Activated B cell treated with CpG ODN at 0.5 μM for 24 hours (primary cell): ENCODE measurements at places on chromosomes 2 and 18. TPM values are rescaled to one million over a fixed set of nuclear protein-coding genes. Genes with fewer than 3 reads are reported as not detected.

GRCh38 chr18:51941999-51942398 is 398.0 kb upstream of the DCC start:
- no peak overlapping the region for H3K4me3 ChIP-seq
- H3K4me1 ChIP-seq = no peaks in the 10 kb centered on the region
- H3K27ac ChIP-seq = no peak overlapping the region
- H3K36me3 ChIP-seq = no peaks in the 10 kb centered on the region

DNA sequence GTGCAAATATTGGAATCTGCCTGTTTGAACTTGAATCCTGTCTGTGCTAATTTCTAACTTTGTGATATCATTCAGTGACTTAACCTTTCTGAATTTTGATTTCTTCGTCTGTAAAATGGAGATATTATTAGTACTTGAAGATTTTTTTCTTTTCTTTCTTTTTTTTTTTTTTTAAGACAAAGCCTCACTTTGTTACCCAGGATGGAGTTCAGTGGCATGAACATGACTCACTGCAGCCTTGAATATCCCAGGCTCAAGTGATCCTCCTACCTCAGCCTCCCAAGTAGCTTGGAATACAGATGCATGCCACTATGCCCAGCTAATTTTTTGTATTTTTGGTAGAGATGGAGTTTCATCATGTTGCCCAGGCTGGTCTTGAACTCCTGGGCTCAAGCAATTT is 28.3 kb downstream of the ACTR3 start:
- H3K4me1 ChIP-seq = peaks cover 40% of the 10 kb centered on the region
- DNase-seq = no peak

DNA sequence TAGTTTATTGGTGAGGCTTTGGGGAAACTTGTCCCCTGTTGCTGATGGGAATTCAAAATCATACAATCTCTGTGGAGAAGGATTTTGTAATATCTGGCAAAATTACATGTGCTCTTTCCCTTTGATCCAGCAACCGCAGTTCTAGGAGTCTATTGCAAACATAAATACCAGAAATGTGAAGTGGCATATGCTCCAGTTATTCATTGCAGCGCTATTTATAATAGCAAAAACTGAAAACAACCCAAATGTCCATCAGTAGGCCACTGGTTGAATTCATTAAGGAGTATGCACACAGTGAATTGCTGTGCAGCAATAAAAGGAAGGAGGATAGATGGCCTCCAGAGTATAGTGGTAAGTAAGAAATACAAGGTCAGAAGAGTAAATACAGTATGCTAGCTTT is 76.5 kb downstream of the HNRNPLL start:
- H3K27me3 ChIP-seq = peaks cover 16% of the 10 kb centered on the region
- DNase-seq = no peak
- peaks cover 12% of the 10 kb centered on the region for H3K4me1 ChIP-seq
- H3K36me3 ChIP-seq = no peaks in the 10 kb centered on the region
- no peak overlapping the region for H3K4me3 ChIP-seq
- no peak overlapping the region for H3K27ac ChIP-seq

GRCh38 chr2:229243890-229244560 is 27.1 kb downstream of the PID1 start:
- no peak overlapping the region for H3K27ac ChIP-seq
- no peak overlapping the region for H3K4me3 ChIP-seq
- DNase-seq = no peak
- H3K4me1 ChIP-seq = no peaks in the 10 kb centered on the region

- no peak for DNase-seq
- H3K27ac ChIP-seq = peak overlapping the region; percentile 24
- peaks cover 53% of the 10 kb centered on the region for H3K4me1 ChIP-seq
- no peak overlapping the region for H3K4me3 ChIP-seq
- no peaks in the 10 kb centered on the region for H3K27me3 ChIP-seq
Observed at GRCh38 chr2:100036026-100036425, 106.4 kb downstream of the AFF3 start.

- no peak overlapping the region for H3K4me3 ChIP-seq
- no peak overlapping the region for H3K27ac ChIP-seq
- no peak for DNase-seq
- no peaks in the 10 kb centered on the region for H3K4me1 ChIP-seq
- H3K27me3 ChIP-seq = no peaks in the 10 kb centered on the region
- H3K36me3 ChIP-seq = peaks cover 90% of the 10 kb centered on the region
Observed at GRCh38 chr2:224799691-224800090, 83.5 kb upstream of the CCDC195 start.

GRCh38 chr2:175003875-175004729 is 1.1 kb downstream of the CHN1 start:
- no peak overlapping the region for H3K27ac ChIP-seq
- H3K4me1 ChIP-seq = peaks cover 7% of the 10 kb centered on the region
- peaks cover 45% of the 10 kb centered on the region for H3K27me3 ChIP-seq
- no peak for DNase-seq
- no peaks in the 10 kb centered on the region for H3K36me3 ChIP-seq
- H3K4me3 ChIP-seq = peak overlapping the region; percentile 82

- no peaks in the 10 kb centered on the region for H3K27me3 ChIP-seq
- no peak overlapping the region for H3K27ac ChIP-seq
- H3K36me3 ChIP-seq = peaks cover 23% of the 10 kb centered on the region
- H3K4me1 ChIP-seq = peaks cover 60% of the 10 kb centered on the region
Observed at GRCh38 chr2:26052740-26053139, 18.9 kb downstream of the RAB10 start.

DNA sequence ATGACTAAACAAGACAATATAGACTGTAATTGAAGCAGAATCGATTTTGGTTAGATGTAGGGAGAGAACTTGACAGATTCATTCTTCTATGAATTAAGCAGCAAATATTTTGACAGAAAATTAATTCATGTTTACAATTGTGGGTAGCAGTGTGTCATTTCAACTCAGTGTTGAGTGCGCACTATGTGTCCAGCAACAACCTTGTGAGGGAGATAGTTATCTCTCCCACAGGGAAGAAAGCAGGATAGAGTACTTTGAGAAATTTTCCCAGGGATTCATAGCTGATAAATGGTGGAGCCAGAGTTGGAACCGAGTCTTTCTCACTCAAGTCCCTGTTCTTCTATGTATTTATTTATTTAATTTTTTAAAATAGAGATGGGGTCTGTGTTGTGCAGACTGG is 5.2 kb downstream of the MRPL33 start:
- no peaks in the 10 kb centered on the region for H3K27me3 ChIP-seq
- no peak for DNase-seq

- H3K36me3 ChIP-seq = no peaks in the 10 kb centered on the region
- H3K27ac ChIP-seq = no peak overlapping the region
- H3K4me3 ChIP-seq = no peak overlapping the region
- no peak for DNase-seq
Observed at GRCh38 chr2:204354442-204354856, 190.8 kb upstream of the PARD3B start.

DNA sequence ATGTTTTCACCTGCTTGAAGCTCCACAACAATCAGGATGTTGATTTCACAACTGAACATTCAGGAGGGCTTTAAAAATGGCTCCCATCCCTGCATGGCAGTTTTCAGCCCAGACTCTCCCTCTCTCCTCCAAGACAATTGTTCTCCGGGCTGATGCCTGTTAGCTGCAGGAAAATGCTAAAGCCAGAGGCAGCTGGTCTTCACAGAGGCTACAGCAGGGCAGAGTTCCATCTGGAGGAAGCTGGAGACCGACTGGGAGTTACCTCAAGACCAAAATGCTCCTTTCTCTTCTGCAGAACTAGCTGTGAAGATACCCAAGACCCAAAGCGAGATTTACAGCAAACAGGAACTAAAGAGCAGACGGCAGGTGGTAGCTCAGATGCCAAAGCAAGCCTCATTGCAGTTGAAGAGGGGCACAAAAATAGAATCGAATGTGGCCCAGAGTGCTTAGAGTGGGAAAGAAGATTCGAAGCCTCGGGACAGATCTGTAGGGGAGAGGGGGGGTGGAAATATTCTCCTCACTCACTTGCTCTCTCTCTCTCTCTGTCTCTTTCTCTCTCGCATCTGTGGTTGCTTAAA is 423.6 kb downstream of the ZNF521 start:
- DNase-seq = no peak
- H3K27ac ChIP-seq = peak overlapping the region; percentile 81
- no peaks in the 10 kb centered on the region for H3K27me3 ChIP-seq
- peaks cover 79% of the 10 kb centered on the region for H3K4me1 ChIP-seq
- H3K4me3 ChIP-seq = peak overlapping the region; percentile 58

DNA sequence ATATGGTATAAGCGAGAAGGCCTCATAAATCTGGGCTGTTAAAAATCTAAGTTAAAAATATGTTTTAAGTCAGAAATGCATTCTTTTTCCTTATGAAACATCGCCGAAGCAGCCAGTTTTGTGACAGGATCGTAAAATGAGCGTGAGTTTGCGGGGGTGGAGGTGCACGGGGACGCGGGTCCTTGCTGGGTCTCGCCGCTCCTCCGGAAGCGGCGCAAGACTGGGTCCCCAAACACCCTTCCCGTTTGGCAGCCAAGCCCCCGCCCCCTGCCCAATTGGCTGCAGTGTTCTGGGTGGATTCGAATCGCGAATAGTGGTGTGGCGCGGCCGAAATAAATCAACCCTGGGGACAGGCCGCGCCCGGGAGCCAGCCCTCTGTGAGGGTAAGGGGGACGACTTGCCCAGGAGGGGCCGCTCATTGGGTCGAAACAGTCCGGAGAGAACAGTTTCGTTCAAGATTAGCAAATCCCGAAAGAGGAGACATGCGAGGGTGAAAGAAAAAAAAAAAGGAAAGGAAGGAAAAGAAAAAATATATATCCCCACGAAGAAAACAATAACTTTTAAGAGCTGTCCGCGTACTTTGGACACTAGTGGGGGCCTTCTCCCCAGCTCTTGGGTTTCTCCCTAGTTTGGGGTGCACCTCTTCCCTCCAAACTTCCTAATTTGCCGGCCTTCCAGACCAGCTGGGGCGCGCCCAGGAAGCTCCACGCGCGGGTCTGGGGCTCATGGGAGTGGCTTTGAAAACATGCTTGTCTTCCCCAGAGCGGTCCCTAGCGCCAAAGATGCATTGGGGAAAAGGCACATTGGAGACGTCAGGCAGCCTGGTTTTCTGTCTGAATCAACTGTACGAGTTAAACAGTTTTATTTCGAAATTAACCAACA is 3.1 kb upstream of the GATA6 start:
- H3K36me3 ChIP-seq = no peaks in the 10 kb centered on the region
- peaks cover 61% of the 10 kb centered on the region for H3K27me3 ChIP-seq

DNA sequence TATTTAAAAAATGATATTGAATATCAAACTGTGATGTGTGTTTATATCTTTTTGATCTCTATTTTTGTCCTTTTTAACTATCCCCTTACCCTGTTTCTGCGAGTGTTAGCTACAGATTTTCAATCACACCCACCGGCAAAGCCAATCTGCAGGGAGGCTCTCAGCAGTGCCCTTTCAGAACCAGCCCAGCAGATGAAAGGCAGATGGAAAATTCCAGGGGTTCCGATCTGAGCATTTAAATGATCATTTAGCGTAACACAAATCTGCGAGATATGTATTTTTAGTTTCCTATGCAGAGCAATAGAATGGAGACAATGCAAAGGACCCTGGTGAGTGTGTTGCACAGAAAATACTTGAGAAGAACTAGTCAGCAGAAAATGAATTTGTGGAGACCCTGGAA is 2170.5 kb upstream of the PIK3C3 start:
- no peak overlapping the region for H3K27ac ChIP-seq
- no peak overlapping the region for H3K4me3 ChIP-seq
- DNase-seq = no peak
- H3K4me1 ChIP-seq = no peaks in the 10 kb centered on the region
- H3K36me3 ChIP-seq = no peaks in the 10 kb centered on the region

- H3K4me1 ChIP-seq = no peaks in the 10 kb centered on the region
- DNase-seq = no peak
- no peak overlapping the region for H3K27ac ChIP-seq
- peaks cover 9% of the 10 kb centered on the region for H3K27me3 ChIP-seq
Observed at GRCh38 chr2:10971888-10972260, 60.1 kb downstream of the KCNF1 start.

DNA sequence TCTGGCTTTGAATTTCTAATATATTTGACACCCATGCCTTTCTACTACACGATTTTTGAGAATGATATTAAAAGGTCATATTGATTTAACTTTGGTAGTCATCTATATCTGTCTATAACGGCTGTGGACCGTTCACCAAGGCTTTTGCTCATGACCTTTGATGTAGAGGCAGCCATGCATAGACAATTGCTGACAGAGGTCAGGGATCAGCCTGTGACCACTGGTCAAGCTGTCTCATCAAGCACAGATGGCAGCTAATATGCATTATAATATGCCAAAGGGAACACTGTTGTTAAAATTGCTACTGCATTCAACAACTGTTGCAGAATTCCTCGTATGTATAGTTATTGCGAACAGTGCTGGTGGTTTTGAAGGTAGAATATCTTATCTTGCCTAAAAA is 323.9 kb upstream of the DSEL start:
- H3K27ac ChIP-seq = no peak overlapping the region
- H3K36me3 ChIP-seq = no peaks in the 10 kb centered on the region
- no peak for DNase-seq
- H3K27me3 ChIP-seq = no peaks in the 10 kb centered on the region
- H3K4me1 ChIP-seq = no peaks in the 10 kb centered on the region

GRCh38 chr2:157150747-157151146 is 106.8 kb upstream of the GALNT5 start:
- H3K36me3 ChIP-seq = no peaks in the 10 kb centered on the region
- no peaks in the 10 kb centered on the region for H3K4me1 ChIP-seq
- no peaks in the 10 kb centered on the region for H3K27me3 ChIP-seq
- no peak overlapping the region for H3K4me3 ChIP-seq
- DNase-seq = no peak
- no peak overlapping the region for H3K27ac ChIP-seq

- no peaks in the 10 kb centered on the region for H3K36me3 ChIP-seq
- no peaks in the 10 kb centered on the region for H3K27me3 ChIP-seq
- no peak for DNase-seq
- H3K27ac ChIP-seq = no peak overlapping the region
Observed at GRCh38 chr2:77642339-77642738, 120.2 kb upstream of the LRRTM4 start.

Gene ACMSD
- total RNA-seq = not detected in 2 replicates

Gene SKA1
- total RNA-seq = 0.71 and 1.0 TPM in 2 replicates

Gene EPHA4
- total RNA-seq = 23.9 and 26.4 TPM in 2 replicates

Gene SPEG
- total RNA-seq = 0.09 and 0.42 TPM in 2 replicates

Gene FAP
- not detected in 2 replicates for total RNA-seq

Gene ANKRD62
- not detected in 2 replicates for total RNA-seq

Gene EPAS1
- total RNA-seq = 0.05 and 0.47 TPM in 2 replicates

Gene IL36A
- total RNA-seq = not detected in 2 replicates

Gene CD8B2
- not detected in 2 replicates for total RNA-seq

Gene DUSP19
- 0.31 and 0.49 TPM in 2 replicates for total RNA-seq

Gene CFAP210
- total RNA-seq = not detected in 2 replicates
